Kidney epithelial cell (primary cell): ENCODE measurements at places on chromosomes 1 and 21.

GRCh38 chr21:28151758-28152157 lies 840.9 kb downstream of the LTN1 start:
- DNase-seq = no peak

GRCh38 chr1:7224644-7225043 lies 439.4 kb downstream of the CAMTA1 start:
- no peak for DNase-seq

DNA sequence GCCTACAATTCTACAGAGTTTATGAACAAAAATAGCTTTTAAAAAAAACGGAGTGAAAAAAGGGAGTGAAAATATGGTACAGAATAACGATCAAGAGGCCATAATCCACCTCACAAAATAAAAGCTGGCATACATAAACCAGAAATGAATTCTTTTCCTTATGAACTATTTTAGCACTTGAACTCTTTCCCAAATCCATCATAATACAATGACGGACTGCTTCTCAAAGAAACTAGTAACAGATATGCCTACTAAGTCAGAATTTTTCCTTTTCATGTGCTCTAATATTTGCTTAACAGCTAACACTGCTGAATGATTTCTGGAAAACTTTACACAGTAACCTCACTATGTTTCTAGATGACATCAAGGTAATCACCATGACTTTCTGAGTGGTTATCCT lies 144.0 kb downstream of the EIF4G3 start:
- DNase-seq = no peak

DNA sequence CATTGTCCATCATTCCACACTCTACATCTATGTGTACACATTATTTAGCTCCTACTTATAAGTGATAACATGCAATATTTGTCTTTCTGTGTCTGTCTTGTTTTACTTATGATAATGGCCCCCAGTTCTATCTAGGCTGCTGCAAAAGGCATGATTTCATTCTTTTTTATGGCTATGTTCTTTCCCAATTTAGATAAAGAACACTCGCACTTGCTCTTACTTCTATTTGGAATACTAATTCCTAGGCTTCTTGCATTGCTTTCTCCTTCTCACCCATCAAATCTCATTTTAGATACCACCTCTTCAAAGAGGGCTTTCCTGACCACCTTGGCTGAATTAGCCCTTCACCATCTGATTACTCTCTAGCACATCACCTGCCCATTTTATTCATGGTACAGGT lies 3.0 kb upstream of the RGS4 start:
- no peak for DNase-seq

DNA sequence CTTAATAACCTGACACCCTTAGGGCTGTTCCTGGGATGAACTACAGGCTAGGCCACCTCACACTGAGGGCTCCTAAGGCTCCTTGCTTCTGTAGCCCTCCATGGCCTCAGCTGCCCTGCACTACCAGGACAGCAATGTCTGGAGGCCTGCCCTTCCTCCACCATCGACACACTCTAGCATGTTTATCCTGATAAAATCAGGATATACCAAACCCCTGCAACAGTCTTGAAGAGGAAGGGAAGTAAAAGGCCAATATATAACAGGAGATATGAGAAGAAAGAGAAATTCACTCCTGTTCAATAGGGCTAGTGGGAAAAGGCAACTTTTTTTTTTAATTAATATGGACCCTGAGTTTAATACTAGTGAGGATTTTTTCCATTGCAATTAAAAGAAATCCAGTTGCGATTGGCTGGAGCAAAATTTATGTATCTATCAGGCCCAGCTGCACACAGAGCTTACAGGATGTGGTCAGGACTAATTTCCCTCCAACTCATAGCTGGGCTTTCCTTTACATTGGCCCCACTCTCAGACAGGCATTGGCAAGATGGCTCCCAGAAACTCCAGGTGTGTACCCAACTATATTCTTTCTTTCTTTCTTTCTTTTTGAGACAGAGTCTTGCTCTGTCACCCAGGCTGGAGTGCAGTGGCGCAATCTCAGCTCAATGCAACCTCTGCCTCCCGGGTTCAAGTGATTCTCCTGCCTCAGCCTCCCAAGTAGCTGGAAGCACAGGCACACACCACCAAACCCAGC lies 13.5 kb upstream of the ATP2B4 start:
- no peak for DNase-seq

DNA sequence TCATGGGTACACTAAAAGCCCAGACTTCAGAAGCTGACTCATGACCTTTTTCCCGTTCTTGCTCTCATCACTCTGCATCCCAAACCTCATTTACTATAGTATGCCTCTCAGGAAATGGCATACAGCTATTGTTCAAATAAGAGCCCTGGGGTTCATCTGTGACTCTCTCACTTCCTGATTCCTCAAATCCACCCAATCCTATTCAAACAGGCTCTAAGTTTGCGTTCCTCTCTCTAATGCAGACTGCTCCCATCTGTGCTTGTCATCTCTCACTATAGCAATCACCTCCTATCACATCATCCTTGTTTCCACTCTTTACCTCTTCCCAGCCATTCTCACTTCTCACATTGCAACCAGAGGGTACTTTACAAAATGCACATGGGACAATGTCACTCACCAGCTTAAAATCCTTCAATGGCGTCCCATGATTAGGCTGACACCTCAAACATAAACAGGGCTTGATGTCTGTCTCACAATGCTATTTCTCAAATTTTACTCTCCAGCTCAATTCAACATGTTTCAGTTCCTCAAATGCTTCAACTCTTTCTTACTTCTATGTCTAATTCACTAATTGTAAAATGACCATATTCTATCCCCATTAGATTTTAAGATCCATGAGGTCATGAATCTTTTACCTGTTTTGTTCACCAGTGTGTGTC lies 408.4 kb downstream of the NTNG1 start:
- DNase-seq = no peak

GRCh38 chr1:217272385-217272784 lies 358.5 kb downstream of the GPATCH2 start:
- DNase-seq = no peak

GRCh38 chr1:186511761-186512637 lies 51.1 kb upstream of the PDC start:
- DNase-seq = no peak

DNA sequence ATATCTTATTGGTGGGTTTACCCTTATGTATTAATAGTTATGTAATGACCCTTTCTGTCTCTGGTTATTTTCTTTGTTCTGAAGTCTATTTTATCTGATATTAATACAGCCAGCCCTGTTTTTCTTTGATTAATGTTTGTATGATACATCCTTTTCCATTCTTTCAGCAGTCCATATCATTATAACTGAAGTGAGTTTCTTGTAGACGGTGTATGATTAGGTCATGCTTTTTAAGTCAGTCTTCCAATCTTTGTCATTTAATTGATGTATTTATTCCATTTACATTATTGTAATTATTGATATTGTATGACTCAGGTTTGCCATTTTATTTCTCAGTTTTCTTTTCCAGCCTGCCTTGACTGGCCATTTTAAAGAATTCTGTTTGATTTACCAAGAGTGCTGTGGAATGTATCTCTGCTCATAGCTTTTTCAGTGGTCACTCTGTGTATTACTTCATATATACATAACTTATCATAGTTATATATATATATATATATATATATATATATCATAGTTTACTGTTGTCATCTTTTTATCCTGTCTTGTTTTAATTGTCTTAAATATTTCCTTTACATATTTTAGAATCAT lies 10.5 kb downstream of the RAB4A start:
- DNase-seq = no peak

- peak; percentile 80 for DNase-seq
Measured at GRCh38 chr21:43600642-43601402, 58.5 kb downstream of the HSF2BP start.

- no peak for DNase-seq
Measured at GRCh38 chr1:210010161-210010560, 72.1 kb downstream of the SYT14 start.

- DNase-seq = no peak
Measured at GRCh38 chr1:174077749-174078490, 55.8 kb upstream of the RC3H1 start.

GRCh38 chr1:34263406-34263805 lies 86.7 kb downstream of the C1orf94 start:
- DNase-seq = no peak

DNA sequence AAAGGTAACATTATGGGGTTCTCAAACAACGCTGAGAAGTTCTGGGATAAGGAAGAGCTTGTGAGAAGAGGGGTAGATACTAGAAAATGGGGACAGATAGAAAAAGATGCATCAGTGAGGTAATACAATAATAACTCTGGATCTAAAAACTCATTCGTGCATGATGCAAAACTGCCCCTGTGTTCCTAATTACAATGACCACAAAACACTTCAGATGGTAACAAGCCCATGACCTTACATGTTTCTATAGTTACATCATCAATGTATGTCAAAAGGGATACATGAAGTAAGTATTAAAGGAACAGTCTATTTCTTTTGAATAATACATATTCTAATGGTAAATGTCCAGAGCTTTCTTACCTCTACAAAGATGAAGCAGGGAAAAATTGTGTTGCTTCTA lies 110.6 kb upstream of the PLPPR5 start:
- DNase-seq = no peak

GRCh38 chr1:225343618-225344017 lies 84.2 kb downstream of the LBR start:
- no peak for DNase-seq

DNA sequence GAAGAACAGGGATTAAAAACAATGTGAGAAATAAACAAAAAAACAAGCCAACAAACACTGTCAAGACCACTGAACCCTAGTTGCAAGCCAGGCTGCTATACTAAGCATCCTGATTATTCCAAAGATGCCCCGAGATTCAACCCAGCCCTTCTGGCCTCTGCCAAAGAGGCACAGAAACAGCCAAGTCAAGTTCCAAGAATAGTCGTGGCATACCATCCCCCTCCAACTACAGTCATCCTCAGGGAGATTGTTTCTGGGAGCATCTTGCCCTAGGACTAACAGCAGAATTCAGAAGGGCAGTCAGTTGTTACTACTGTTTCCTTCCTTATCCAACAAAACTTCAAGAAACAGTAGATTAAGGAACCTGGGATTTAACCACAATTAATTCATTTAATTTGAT lies 52.3 kb downstream of the ABL2 start:
- no peak for DNase-seq

GRCh38 chr1:228944935-228945371 lies 209.7 kb downstream of the RHOU start:
- no peak for DNase-seq

- no peak for DNase-seq
Measured at GRCh38 chr1:47557066-47557465, 119.2 kb downstream of the FOXD2 start.

- DNase-seq = no peak
Measured at GRCh38 chr1:1098681-1099421, 17.0 kb downstream of the C1orf159 start.

GRCh38 chr1:241638909-241639622 lies 1.1 kb downstream of the CHML start:
- DNase-seq = no peak

GRCh38 chr21:45286671-45287437 lies 841 bp downstream of the POFUT2 start:
- no peak for DNase-seq

GRCh38 chr1:14648896-14649855 lies 50.7 kb downstream of the KAZN start:
- no peak for DNase-seq

DNA sequence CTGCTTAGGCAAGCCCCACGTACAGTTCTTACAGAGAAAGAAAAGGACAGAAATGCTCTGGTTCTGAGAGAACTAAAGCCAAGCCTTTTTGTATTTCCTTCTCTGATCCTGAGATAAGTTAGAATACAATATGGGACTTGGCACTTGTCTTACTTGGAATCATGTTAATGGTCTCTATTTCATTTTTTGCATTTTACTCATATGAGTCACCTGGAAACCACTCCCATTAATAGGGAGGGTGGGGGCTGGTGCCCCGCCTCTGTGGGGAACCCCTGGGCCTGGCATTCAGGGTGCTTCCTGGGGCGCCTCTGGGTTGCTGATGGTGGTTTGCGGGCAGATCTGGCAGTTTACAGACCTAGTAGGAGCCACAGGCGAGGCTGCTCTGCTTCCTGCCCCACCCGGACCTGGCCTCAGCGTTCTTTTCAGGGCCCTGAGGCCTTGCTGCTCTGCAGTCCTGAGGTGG lies 26.7 kb downstream of the TSPAN2 start:
- DNase-seq = no peak

DNA sequence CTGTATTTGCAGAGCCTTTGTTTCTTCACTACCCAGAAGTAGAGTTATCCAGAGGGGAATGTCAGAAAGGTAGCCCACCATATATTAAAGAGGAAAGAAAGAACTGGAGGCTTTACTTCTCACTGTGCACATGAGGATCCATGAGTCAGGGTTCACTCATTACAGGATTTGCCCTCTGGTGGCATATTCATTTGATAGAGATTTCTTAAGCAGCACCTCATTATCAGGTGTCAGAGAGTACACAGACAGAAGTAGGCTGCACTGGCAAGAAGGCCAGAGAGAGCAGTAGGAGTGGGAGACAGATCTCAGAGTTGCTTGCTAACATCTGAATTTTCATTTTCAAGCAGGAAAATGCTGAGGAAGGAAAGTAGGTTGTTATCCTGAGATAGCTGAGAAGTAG lies 123.8 kb downstream of the PIK3R3 start:
- DNase-seq = no peak

DNA sequence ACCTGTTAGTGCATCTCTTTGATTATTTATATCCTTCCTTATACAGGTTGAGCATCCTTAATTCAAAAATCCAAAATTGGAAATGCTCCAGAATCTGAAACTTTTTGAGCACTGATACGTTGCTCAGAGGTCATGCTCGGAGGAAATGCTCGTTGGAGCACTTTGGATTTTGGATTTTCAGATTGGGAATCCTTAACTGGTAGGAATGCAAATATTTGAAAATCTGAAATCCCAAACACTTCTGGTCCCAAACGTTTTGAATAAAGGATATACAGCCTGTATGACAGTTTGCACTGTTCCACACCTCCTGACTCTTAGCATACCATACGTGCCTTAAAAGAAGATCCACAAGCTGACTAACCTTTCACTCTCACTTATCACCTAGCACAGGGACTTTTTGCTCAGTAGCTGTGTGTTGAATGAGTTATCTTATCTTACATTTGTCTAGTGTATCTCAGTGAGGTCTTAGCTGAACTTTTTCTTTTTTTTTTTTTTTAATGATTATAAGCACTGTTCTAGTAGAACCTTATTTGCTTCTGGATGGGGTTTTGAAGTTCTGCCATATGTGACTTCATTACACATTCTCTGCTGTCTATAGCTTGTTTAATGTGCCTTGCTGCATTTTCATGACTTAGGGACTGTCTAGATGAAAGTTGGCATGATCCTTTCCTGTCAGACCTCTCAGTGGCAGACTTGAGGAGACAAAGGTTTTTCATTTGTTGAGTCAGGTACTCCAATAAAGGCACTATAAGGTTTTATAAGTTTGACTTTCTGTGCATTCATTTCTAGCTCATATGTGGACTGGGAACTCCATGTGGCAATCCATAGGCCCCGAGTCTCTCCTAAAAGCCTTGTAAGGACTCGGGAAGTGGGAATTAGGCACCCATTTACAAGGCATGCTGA lies 21.6 kb downstream of the PTGFRN start:
- DNase-seq = no peak

DNA sequence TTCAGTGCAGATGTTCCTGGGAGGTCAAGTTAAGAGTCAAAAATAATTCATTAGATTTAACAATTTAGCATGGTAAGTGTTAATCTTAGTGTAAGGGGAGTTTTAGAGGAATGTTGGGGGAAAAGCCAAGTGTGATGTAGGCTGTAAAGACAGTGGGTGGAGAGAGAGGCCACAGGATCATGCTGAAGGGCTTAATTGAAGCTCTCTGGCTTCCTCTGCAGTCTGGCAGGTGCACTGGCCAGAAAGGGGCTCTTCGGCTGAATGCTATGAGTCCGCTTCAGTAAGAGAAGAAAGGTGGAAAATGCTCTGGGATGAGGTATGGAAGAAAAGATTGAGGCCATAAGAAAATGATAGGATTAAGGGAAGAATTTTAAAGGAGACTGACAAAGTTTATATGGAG lies 3.0 kb downstream of the BRDT start:
- DNase-seq = no peak
